ENCODE measurements at places on chromosomes 5 and 9.
A peak's percentile ranks its signal among the peaks of the same experiment; 100 is the strongest.

DNA sequence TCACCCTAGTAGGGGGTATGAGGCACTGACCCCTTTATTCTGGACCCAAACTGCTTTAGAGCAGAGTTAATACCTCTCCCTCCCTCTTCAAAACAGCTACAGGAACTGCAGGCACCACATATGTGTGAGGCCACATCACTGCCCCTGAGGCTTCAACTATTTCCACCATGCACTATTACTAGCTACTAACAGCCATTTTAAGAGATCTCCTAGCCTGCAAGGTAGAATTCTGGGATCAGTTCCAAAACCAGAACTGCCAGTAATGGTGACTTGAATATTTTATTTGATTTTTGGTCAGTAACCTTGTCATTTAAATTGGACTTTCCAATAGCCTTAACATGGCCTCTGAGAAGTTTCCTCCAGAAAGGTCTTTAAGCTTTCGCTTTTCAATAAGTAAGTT is 55.3 kb upstream of the FSD1L start:
- DNase-seq = no peak

DNA sequence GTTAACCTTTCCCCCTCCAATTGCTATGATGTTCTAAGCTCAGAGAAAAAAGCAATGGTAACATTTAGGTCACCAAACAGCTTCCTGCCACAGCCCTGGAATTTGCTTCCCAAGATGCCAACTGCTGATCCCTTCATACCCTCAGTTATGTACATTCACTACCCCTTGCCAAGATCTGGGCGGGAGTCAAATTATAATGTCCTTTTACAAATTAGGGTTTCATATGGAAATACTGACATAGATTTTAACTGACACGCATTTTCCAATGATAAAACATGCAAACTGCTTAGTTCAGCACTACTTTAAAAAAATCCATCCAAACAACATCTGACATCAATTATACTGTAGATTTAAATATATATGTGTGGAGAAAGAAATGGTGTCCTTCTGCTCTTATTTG is 5.0 kb downstream of the LOX start:
- no peak for DNase-seq

DNA sequence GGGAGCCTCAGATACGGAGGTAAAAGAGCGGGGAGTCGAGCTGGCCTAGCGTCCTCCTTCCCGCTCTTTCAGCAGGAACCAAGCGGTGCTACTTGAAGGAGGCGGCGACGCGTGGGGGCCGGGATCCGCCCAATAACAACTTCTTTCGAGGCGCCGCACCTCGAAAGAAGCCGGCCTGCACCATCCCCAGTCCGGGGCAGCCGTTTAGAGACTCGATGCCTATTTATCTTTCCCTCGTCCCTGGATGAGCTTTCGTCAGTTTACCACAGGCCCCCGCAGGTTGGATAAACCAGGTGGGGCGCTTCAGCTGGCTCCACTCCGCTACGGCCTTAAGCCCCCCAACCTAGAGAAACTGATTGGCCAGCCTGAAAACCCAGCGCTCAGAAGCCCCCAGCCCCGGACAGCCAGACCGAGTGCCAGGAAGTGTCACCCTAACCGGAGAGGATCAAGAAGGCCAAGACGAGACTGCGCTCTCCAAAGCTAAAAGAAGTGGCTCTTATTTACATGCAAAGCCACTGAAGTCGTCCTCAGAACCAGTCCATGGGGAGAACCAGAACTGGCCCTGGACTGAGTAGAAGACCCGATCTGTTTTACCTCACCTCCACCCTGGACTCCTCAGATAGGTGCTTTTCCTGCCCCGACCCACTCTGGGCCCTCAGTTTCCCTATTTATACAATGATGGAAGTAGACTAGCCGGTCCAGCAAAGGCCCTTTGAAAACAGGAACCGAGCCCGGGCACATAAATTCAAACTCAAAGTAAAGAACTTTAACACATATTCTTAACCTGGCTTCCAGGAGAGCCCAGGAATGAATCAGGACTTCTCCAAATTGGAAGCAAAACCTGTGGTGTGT is 1.4 kb downstream of the HAND1 start:
- no peak for DNase-seq

GRCh38 chr9:132046456-132046855 is 33.2 kb downstream of the MED27 start:
- DNase-seq = no peak

DNA sequence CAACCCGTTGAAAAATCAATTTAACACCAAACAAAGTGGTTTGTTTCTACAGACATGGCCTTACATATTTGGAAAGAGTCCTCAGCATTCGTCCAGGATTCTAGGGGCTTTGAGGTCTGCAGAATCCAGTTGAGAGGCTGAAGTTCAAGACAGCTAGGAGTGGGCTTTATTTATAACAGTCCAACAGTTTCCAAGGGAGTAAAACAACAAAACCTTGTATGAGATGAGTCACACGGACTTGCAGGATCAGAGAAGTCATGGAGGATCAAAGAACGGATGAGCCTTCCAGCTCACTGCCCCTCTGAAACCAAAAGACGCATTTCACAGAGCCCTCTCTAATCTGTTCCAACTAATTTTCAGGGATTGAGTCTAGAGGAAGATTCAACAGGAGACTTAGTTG is 11.1 kb upstream of the ESM1 start:
- no peak for DNase-seq

DNA sequence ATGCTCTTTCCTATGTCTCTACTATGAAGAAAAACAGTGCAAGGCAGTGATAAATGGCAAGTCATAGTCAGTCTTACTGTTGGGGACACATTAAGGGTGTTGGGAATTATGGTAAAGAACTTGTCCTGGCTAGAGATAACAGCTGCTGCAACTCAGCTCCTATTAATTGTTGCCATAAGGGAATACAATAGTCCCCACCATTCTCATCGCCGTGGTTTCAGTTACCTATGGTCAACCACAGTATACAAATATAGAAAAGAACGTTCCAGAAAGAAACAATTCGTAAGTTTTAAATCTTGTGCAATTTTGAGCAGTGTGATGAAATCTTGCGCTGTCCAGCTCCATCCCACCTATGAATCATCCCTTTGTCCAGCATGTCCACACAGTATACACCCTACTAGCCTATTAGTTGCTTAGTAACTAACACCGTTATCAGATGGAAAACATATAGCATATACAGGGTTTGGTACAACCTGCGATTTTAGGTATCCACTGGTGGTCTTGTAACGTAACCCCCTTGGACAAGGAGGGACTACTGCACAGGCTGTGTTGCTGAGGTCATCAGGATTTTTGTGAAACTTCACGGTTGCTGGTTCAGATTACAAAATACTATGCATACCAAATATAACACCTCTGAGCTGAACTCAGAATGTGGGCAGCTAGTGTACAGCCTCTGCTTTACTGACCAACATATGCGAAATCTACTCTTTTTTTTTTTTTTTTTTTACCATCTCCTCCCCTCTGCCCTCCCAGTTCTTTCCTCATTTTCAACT is 53.5 kb downstream of the ZFR start:
- DNase-seq = no peak

- peak; percentile 32 for DNase-seq
These were observed 629 bp downstream of the CCNH start for GRCh38 chr5:87411973-87412629.

- DNase-seq = no peak
These were observed 11.3 kb upstream of the GRHPR start for GRCh38 chr9:37410969-37411785.

DNA sequence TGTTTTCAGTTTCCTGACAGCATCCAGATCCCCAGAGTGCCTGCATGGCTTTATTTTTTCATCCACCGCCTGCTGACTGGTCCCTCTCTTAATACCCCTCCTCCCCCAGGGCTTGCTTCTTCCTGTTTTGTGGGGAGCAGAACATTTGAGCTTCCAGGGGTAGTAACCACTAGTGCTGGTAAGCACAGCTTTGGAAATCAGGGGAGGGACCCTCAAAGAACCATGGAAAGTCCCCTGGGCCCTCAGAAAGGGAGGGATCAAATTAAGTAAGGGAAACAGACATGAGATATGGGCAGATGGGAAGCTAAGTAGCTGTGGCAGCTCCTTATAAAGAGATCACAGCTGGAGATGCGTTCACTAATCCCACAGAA is 26.8 kb downstream of the GRIA1 start:
- DNase-seq = no peak

- DNase-seq = no peak
These were observed 103.6 kb downstream of the TSSK1B start for GRCh38 chr5:113331209-113331551.

GRCh38 chr5:20949636-20950035 is 961.6 kb upstream of the CDH18 start:
- no peak for DNase-seq

- no peak for DNase-seq
These were observed 460.7 kb upstream of the MEF2C start for GRCh38 chr5:89343666-89344065.

GRCh38 chr5:136038635-136039034 is 9.8 kb downstream of the TGFBI start:
- no peak for DNase-seq

- DNase-seq = no peak
These were observed 171.6 kb downstream of the RMI1 start for GRCh38 chr9:84152204-84152603.

DNA sequence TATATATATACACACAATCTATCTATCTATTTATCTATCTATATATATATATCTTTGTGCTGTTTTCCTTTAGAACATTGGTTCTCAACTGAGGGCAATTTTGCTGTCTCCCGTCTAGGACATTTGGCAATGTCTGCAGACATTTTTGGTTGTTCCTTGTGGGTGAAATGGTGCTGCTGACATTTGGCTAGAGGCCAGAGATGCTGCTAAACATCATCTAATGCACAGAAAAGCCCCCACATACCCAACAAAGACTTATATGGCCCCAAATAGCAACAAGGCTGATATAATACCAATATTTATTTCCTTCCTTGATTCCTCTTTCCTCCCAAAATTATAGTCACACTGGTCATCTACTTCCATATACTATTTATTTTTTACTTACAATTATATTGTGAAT is 197.5 kb downstream of the TRPM3 start:
- DNase-seq = no peak

DNA sequence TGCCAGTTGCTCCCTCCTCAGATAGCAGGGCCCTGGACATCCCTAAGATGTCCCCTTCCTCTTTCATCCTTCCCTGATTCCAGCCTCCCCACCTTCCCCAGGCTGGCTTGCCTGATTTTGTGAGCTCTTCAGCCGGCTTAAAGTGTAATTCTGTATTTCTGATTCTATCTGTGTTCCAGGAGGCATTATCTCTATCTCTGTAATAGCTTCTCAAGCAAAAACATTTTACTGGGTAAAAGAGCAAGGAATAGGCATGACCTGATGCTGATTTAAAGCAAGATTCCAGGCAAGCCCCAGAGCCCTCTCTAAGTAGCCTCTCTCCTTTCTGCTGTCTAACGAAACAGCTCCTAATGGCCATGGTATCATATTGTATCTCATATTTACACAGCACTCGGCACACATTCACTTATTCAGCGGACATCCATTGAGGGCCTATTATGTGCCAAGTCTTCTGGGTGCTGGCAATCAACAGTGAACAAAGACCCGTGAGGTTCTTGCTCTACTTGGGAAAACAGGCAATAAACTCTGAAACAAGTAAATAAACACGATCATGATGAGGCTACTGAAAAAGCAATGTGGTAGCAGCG is 100.9 kb upstream of the MSX2 start:
- DNase-seq = no peak

DNA sequence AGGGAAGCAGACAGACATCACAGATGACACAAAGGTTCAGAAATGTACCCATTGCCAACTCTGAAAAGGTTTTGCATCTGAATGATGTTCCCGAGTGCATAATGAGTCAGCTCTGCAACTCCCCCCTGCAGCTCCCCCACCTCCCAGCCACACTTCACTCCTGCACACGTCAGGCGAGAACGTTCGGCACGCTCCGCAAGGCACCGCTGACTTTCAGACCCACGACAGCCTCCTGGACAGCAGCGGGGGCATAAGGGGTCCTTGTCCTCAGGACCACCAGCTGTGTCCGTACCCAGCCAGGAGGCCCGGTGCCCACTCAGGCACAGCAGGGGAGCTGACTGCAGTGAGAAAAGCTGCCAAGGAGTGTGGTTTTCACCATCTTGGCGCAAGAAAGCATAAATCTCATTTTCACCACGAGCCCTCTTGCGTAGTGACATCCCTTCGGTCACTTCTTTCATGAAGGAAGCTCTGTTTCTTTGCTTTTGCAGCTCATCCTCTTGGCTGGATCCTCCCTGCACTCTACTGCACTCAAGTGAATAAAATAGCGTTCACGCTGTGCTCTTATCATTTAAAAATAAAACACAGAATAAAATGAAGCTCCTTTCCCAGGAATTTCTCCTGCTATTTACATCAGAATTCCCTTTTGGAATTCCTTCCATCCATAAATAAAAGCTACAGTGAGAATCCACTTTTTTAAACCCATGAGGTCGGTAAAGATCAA is 9.9 kb downstream of the GFPT2 start:
- DNase-seq = no peak

- DNase-seq = no peak
These were observed 21.9 kb downstream of the ASS1 start for GRCh38 chr9:130466537-130467217.

- DNase-seq = no peak
These were observed 88.6 kb downstream of the SMIM23 start for GRCh38 chr5:171874234-171874633.

DNA sequence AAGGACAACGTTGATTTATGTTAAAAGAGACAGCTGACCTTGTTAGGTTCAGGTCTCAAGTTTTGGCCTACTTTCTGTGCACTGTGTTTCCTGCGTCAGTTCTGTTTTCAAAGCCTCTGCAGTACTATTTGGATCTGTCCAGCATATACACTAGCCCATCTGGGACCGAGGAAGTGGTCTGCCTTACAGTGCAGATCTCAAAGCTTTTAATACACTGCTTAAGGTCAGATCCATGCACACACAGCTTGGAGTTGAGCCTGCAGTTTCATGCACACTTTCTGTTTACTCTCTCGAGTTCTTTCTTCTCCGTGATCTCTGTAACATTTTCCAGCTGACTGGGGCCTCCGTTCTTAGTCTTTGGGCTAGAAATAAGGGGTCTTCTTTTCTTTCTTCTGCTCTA is 24.1 kb downstream of the CARTPT start:
- no peak for DNase-seq

- DNase-seq = no peak
These were observed 72.1 kb downstream of the MRPL36 start for GRCh38 chr5:1727571-1727970.

GRCh38 chr9:76023715-76024195 is 133.3 kb downstream of the PCSK5 start:
- peak; percentile 3 for DNase-seq

DNA sequence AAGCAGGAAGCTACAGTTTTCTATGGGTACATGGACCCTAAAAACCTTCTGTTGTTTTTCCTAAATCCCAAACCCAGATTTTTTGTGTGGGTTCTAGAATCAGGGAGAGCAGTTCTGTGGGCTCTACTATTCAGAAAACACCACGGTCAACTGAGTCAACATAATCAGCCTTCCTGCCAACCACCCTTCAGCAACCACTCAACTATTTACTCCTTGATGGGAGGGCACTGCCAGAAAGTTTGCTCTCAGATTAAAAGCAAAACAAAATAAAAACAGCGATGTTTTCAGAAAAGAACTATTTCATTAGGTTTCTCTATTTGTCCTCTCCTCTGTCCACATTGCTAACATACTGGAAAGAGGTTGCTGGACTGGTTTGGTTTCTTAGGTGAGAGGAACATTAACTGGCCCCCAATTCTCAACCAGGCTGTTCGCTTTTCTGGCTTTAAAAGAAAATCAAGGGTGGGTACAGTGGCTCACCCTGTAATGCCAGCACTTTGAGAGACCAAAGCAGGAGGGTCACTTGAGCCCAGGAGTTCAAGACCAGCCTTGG is 72.3 kb downstream of the GCNT1 start:
- no peak for DNase-seq

- DNase-seq = no peak
These were observed 83.5 kb downstream of the FEM1C start for GRCh38 chr5:115461093-115461492.

GRCh38 chr5:114447084-114447773 is 85.4 kb downstream of the KCNN2 start:
- DNase-seq = no peak
